Stimulated activated CD4-positive, alpha-beta T cell treated with anti-CD3 and anti-CD28 coated beads, Interleukin-1b, Interleukin-23, amount 100 ng/mL, for 1 hour (primary cell): ENCODE measurements at places on chromosomes 5 and 9.

DNA sequence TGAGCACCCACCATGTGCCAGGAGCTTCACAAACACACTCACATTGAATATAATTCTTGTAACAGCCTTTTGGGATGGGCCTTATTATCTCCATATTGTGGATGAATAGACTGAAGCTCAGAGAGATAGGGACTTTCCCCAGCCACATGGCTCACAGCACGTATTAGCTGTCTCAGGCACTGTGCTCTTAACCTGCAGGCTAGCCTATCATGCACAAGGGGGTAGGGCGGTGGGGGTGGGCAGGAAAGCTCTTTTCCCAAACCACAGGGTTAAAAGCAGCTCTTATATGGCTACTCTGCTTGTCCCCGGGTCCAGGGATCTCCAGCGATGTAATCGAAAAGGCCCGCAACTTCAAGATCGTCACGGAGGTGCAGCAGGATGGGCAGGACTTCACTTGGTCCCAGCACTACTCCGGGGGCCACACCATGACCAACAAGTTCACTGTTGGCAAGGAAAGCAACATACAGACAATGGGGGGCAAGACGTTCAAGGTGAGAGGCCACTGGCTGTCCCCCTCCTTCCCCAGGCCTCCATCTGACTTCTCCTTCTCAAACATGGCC is 2.6 kb downstream of the FABP6 start:
- no peak for DNase-seq

GRCh38 chr5:149216496-149216895 is 55.2 kb upstream of the AFAP1L1 start:
- DNase-seq = no peak

DNA sequence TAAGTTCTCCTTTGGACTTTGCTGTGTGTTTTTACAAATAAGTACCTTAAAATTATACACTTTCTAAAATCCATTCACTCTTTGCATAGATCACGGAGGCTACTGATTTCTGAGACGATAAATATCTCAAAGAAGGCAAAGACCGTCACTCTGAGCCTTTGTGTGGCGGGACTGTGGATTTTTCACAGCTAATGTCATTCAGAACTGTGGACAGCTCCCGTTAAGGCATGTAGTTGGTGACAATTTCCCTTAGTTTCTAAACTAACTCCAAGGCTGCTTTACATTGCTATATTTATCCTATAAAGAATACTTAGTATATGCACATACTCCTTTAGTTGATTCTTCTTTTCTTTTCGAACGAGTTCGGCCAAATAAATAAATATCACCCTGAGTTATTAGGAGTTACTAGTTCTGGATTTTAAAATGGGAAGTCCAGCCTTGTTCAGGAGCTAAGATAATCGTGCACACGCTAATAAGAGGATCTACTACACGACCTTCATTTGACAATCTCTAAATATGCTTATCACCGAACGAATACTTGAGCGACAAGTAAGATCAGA is 1.8 kb downstream of the HCN1 start:
- DNase-seq = no peak

- no peak for DNase-seq
These were observed 44.9 kb downstream of the LHFPL2 start for GRCh38 chr5:78603636-78604175.

GRCh38 chr5:94672746-94673145 is 54.3 kb downstream of the SLF1 start:
- no peak for DNase-seq

GRCh38 chr5:73663161-73663859 is 37.3 kb downstream of the ARHGEF28 start:
- no peak for DNase-seq

- DNase-seq = no peak
These were observed 31.4 kb downstream of the CFAP77 start for GRCh38 chr9:132441404-132441803.
